ENCODE measurements at places on chromosomes 1 and 21.
A peak's percentile ranks its signal among the peaks of the same experiment; 100 is the strongest.

- peak; percentile 73 for DNase-seq
Observed at GRCh38 chr1:177945943-177946650, 23.8 kb downstream of the SEC16B start.

DNA sequence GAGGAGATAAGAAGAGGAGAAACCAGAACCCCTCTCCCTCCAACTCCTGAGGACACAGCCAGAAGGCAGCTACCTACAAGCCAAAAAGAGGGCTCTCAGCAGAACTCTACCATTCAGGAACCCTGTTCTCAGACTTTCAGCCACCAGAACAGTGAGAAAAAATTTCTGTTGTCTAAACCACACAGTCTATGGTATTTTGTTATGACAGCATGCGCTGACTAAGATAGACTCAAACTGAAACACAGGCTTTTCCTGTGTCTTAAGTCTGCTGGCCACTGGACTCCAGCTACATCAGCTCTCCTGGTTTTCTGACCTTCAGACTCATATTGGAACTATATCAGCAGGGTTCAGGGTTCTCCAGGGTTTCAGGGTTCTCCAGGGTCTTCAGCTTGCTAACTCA lies 126.5 kb upstream of the TNFSF4 start:
- DNase-seq, result no peak

GRCh38 chr1:186244825-186245224 lies 130.2 kb downstream of the TPR start:
- no peak for DNase-seq

GRCh38 chr1:160499631-160500030 lies 23.4 kb downstream of the SLAMF6 start:
- DNase-seq, result no peak

DNA sequence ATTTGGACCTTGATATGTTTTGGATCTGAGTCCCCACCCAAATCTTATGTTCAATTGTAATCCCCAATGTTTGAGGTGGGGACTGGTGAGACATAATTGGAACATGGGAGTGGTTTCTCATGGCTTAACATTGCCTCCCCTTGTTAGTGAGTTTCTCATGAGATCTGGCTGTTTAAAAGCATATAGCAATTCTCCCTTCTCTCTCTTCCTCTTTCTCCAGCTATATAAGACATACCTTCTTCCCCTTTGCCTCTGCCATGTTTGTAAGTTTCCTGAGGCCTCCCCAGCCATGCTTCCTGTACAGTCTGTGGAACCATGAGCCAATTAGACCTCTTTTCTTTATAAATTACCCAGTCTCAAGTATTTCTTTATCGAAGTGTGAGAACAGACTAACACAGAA lies 692.4 kb downstream of the KCNT2 start:
- no peak for DNase-seq

GRCh38 chr21:25323356-25323949 lies 283.8 kb downstream of the MRPL39 start:
- no peak for DNase-seq

DNA sequence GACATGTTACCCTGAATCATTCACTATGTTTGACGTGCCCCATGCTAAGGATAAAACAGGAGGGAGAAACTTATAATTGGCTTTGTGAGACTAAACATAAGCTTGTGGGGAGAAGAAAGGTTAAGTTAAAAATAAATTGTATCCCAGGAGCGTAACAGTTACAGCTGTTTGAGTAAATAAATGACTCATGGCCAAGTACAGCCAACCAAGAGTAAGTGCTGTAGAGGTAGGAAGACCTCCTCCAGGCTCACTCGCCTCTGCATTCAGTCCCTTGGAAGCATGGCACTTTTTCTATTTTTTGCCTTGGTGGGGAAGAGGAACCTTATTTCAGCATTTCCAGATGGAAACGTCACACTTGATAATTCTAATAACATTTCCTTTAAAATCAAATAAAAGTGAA lies 116.5 kb downstream of the ZP4 start:
- no peak for DNase-seq

DNA sequence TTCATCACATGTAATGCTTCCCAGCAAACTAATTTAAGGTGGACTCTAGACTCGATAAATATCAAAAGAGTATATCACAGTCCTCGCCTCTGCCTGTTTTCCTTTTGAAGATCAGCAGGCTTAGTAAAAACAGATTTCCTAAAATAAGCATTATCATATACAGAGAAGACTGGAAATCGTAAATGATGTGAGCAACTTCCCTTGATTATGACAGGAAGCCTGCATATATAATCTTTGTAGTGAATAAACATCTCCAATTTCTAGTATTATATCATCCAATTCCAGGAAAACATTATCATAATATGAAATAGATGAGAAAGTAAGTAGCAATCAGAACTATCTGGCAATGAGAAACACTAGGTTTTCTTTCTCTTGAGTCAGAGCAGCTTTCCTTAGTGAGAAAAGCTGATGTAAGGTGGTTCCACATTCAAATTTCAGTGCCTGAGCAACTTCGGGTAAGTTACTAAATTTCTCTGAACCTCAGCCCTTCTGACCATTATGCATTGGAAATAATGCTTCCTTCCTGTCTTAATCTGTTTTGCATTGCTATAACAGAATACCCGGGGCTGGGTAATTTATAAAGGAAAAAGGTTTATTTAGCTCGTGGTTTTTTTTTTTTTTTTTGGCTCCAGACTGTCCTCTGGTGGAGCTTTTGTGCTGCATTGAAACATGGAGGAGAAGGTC lies 12.6 kb upstream of the POU2F1 start:
- DNase-seq, result no peak

DNA sequence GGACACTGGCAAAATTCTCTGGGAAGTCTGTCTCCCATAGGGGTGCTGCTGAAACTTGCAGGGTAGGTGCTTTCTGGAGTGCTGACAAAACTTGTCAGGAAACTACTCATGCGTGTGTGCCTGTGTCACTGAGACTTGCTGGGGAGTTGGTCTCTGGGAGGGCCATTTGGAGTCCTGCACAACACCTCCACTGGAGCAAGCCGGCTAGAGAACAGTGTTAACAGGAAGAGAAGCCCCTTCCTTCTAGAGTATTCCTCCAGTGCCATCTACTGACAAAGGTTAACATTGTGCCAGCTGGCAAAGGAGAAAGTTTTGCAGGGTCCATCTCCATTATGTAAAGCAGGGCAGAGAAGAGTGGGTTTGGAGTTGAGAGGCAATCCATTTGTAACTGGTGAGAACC lies 30.0 kb downstream of the ZMYM4 start:
- peak; percentile 14 for DNase-seq

DNA sequence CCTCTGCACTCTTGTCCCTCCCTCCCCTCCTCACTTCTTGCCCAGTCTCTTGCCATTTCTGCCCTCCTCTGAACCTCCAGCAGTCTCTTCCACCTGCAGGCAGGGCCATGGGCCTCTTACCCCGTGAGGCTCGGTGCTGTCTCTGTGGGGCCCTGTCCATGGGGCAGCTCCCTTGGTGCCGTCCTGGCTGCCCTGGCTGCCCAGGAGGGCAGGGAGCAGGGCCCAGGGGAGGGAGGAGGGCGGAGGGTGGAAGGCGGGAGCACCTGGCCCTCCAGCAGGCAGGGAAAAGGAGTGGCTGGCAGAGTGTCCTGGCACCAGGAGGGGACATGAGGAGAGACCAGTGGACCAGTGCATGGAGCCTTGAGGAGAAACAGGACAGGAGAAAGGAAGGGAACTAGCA lies at the start of gene RORC:
Gene RORC (minus strand): TSS at position 198 of the 400 bp plus-strand sequence. CDS start 38 bp downstream, at position 160.
- DNase-seq, result no peak

GRCh38 chr1:59499273-59499942 lies 202.5 kb downstream of the FGGY start:
- no peak for DNase-seq

DNA sequence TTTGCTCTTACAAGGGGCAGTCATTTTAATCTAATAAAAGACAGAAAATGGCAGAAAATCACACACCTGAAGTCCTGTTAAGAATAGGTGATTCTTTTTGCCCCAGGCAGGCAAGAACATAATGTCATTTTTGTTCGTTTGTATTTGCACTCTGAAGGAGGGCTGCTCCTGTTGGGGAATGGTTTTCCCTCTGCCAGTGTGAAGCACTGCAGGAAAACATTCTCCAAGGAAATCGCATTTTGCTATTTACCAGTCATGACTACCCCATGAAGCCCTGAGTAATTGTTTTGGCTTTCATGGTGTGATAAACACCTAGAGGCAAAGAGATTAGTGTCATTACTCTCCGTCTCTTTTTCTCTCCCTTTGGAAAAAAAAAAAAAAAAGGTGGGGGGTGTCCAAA lies 345.5 kb downstream of the NTNG1 start:
- no peak for DNase-seq

DNA sequence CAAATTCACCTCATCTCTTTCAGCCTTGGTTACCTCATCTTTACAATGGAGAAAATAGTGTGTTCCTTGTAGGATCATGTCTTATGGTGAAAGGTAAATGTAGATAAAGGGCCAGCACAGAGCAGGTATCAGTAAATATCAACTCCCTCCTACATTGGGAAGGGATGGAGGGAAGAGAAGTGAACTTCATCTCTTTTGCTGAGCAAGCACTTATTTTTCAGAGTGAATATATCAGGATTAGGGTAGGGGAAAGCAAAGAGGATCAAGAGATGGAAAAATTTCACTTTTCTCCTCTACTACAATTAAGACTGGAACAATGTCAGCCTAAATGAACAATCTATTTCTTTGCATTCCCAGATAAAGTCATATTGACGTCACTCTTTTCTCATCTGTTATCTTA lies 193.8 kb upstream of the JUN start:
- no peak for DNase-seq

Measured in Caco-2 (cell line).